ENCODE measurements at places on chromosomes 1 and 21. TPM values are rescaled to one million over a fixed set of nuclear protein-coding genes. Genes with fewer than 3 reads are reported as not detected.

TNFRSF4 gene
- total RNA-seq: 0.29 TPM

DNA sequence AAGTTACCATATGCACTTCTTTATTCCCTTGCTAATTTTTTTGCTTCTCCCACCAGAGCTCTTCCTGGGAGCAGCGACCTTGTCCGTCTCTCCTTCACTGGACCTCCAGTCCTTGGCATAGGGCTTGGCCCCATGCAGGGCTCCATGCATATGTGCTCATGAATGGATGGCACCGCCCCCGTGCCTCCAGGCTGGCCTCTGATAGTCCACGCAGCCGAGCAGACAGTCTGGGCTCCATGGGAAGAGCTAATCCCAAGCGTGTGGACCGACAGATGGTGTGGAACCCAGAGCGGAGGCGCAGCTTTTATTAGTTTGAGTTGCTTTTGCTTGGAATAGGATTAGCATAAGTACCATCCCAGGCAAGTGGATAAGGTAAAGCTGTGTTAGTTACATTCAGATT is 41.8 kb downstream of the CDCP2 start:
- H3K27me3 ChIP-seq: peaks cover 2% of the 10 kb centered on the region
- H3K4me1 ChIP-seq: peaks cover 27% of the 10 kb centered on the region
- H3K36me3 ChIP-seq: no peaks in the 10 kb centered on the region
- peak; percentile 40 for DNase-seq
- peak overlapping the region; percentile 53 for H3K27ac ChIP-seq

GRCh38 chr1:66112744-66113400 is 320.2 kb downstream of the PDE4B start:
- H3K36me3 ChIP-seq: no peaks in the 10 kb centered on the region
- no peaks in the 10 kb centered on the region for H3K4me1 ChIP-seq
- H3K4me3 ChIP-seq: no peak overlapping the region

GRCh38 chr1:156554971-156555370 is 17.4 kb downstream of the IQGAP3 start:
- no peak overlapping the region for H3K4me3 ChIP-seq
- no peak for DNase-seq
- no peaks in the 10 kb centered on the region for H3K4me1 ChIP-seq
- H3K27me3 ChIP-seq: peaks cover 3% of the 10 kb centered on the region
- H3K27ac ChIP-seq: no peak overlapping the region

ALX3 gene
- total RNA-seq: not detected

GRCh38 chr1:203152158-203153034 is 23.2 kb downstream of the MYBPH start:
- peaks cover 30% of the 10 kb centered on the region for H3K4me1 ChIP-seq
- no peaks in the 10 kb centered on the region for H3K36me3 ChIP-seq
- H3K4me3 ChIP-seq: no peak overlapping the region

ACKR1 gene
- 13.5 TPM for total RNA-seq

DNA sequence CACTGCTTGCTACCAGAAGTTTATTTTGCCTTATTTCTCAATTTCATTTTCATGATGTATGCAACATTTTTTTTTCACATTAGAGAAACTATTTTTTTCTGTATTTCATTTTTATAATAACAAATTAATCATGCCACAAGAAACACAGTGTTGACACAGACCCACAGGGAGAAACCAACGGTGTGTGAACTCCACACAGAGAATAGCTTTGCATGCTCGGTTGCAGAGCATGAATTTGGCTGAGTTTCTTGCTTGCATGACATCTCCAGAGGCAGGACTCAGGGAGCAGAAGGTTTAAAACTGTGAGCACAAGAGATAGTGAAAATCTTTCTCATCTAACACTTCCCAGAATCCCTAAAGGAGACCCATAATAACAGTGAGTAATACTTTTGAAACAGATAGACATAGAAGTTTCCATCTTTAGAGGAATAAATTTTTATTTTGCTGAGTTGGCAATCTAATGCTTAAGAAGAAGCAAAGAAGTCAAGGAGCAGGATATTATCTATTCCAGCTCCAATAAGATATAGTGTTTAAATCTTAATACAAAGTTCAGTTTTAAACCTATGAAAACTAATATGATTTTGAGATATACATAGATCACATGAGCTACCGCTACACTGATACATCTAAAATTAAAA is 890.9 kb downstream of the MRPL39 start:
- H3K4me1 ChIP-seq: no peaks in the 10 kb centered on the region
- no peak overlapping the region for H3K27ac ChIP-seq
- no peaks in the 10 kb centered on the region for H3K36me3 ChIP-seq
- no peaks in the 10 kb centered on the region for H3K27me3 ChIP-seq
- DNase-seq: no peak
- no peak overlapping the region for H3K4me3 ChIP-seq

GNG4 gene
- total RNA-seq: 124 TPM

- H3K4me1 ChIP-seq: no peaks in the 10 kb centered on the region
- no peaks in the 10 kb centered on the region for H3K36me3 ChIP-seq
- no peak for DNase-seq
- H3K27ac ChIP-seq: no peak overlapping the region
Observed at GRCh38 chr1:171116676-171117075, 26.0 kb downstream of the FMO3 start.

DNA sequence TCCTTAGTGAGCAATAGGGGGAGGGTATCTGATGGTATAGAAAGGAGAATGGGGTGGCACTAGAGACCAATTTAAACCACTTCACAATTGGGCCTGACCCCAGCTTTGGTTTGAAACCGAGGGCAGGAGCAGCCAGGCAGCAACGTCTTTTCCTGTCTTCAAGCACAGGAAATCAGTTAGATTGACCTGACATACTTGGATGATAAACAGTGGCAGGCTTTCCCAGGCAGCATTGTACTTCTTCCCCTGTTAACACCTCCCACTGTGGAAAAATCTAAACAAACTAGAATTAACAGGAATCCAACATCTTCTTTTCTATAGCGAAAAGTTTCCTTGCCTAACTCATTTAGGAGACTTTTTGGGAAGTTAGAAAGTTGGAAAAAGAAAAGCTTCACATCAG is 40.6 kb downstream of the SELL start:
- no peak overlapping the region for H3K4me3 ChIP-seq
- H3K27me3 ChIP-seq: no peaks in the 10 kb centered on the region
- no peak overlapping the region for H3K27ac ChIP-seq
- H3K36me3 ChIP-seq: no peaks in the 10 kb centered on the region

VSIG8 gene
- total RNA-seq: not detected

DNA sequence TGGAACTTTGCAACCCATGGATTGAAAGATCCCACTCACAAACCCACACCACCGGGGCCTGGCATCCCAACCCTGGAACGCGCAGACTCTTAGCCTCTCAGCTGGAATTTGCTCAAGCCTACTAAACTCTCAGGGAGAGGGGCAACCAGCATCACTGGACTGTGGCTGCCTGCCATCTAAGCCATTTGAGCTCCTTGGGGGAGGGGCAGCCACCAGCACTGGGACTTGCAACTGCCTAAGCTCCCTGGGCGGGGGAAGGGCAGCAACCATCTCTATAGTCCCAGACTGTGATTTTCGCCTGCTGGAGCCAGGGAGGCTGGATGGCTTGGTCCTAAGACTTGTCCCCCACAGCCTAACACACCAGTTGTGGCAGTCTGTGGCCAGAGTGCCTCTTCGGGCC is 122.3 kb downstream of the SNX7 start:
- H3K4me3 ChIP-seq: no peak overlapping the region
- H3K4me1 ChIP-seq: no peaks in the 10 kb centered on the region
- peak; percentile 48 for DNase-seq
- H3K36me3 ChIP-seq: peaks cover 13% of the 10 kb centered on the region

INTS11 gene
- 147 TPM for total RNA-seq

DNA sequence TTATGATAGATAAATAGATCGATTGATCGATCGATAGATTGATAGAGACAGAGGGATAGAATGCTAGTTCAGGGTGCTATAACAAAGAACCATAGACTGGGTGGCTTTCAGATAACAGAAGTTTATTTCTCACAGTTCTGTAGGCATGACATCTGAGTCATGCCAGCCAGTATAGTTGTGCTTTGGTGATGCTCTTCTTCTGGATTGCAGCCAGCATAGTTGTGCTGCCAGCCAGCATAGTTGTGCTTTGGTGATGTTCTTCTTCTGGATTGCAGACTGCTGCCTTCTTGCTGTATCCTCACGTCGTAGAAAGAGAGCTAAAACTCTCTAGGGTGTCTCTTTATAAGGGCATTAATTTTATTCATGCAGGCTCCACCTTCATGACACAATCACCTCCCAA is 860.8 kb downstream of the BRINP3 start:
- H3K27me3 ChIP-seq: no peaks in the 10 kb centered on the region
- DNase-seq: no peak
- H3K27ac ChIP-seq: no peak overlapping the region
- no peaks in the 10 kb centered on the region for H3K36me3 ChIP-seq

GRCh38 chr1:21012937-21013336 is 163.8 kb downstream of the EIF4G3 start:
- peaks cover 6% of the 10 kb centered on the region for H3K4me1 ChIP-seq
- DNase-seq: no peak
- H3K4me3 ChIP-seq: no peak overlapping the region

PYHIN1 gene
- not detected for total RNA-seq

OR2T11 gene
- total RNA-seq: not detected

DNA sequence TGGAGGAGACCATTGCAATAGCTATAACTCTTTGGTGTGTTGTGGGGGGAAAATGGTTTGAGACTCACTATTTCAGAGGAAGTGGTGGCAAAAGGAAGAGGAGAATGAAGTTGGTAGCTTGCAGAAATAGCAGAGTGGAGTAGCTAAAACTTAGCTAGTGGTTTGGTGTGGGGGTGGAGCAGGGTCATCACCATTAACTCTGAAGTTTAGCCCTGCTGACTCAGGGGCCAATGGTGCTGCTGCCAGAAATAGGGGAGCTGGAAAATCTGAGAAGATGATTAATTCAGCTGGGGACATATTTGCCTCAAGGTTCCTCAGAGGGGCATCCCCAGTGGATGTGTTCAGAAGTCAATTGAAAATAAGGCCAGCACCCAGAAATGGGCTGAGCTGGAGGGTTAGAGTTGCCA is 65.4 kb downstream of the RUNX1 start:
- no peak overlapping the region for H3K4me3 ChIP-seq
- H3K4me1 ChIP-seq: peaks cover 5% of the 10 kb centered on the region
- H3K27ac ChIP-seq: no peak overlapping the region
- no peak for DNase-seq
- H3K27me3 ChIP-seq: no peaks in the 10 kb centered on the region

DNA sequence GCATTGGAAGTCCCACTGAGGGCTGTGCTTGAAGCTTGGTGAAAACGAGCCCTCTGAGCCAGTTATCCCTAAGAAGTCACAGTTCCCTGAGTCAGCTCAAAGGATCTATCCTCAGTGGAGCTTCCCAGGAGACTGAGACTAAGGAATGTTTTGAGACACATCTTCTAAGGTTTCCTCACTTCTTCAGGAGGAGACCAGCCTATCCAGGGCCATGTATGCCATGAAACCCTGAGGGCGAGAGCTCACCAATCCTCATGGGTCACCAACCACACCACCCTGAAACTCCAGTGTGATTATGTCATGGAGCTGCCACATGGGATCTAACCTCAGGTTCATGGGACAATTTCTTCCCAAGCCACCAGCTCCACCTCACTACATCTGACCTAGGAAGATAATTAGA is 7.6 kb upstream of the TIE1 start:
- no peak for DNase-seq
- H3K36me3 ChIP-seq: no peaks in the 10 kb centered on the region
- H3K27me3 ChIP-seq: peaks cover 7% of the 10 kb centered on the region
- peak overlapping the region; percentile 59 for H3K4me3 ChIP-seq
- peak overlapping the region; percentile 88 for H3K27ac ChIP-seq

DNA sequence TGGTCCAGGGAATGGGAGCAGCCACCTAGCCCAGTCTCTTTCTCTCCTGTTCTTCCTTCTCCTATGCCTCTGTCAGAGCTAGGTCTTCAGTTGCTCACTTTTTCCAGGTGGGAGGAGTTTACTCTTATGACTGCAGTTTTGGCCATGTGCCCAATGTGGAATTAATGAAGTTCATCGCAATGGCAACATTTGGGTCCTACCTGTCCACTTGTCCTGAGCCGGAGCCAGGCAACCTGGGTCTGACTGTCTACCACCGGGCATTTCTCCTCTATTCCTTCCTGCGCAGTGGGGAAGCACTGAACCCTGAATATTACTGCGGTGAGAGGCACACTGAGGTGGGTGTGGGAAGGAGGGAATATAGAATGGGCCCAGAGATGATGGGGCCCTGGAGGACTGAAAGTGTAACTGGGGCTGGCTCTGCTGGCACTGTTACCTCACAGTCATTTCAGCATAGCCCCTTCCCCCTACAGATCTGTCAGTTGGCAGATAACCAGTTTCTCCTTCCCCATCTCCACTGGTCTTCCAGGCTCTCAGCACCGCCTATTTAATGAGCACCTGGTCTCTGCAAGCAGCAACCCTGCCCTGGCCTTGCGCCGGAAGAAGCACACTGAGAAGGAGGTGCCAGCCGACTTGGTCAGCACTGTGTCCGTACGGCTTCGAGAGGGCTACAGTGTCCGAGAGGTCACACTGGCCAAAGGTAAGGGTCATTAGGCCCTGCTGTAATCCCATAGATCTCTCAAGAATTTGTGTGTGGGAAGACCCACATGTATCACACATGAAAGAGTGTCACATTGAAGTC is 30.1 kb downstream of the SZT2 start:
- no peak overlapping the region for H3K27ac ChIP-seq
- DNase-seq: no peak
- no peak overlapping the region for H3K4me3 ChIP-seq
- H3K36me3 ChIP-seq: no peaks in the 10 kb centered on the region
- H3K4me1 ChIP-seq: no peaks in the 10 kb centered on the region
- no peaks in the 10 kb centered on the region for H3K27me3 ChIP-seq
